ENCODE measurements at places on chromosomes 3 and 15. TPM values are rescaled to one million over a fixed set of nuclear protein-coding genes. Genes with fewer than 3 reads are reported as not detected.

DNA sequence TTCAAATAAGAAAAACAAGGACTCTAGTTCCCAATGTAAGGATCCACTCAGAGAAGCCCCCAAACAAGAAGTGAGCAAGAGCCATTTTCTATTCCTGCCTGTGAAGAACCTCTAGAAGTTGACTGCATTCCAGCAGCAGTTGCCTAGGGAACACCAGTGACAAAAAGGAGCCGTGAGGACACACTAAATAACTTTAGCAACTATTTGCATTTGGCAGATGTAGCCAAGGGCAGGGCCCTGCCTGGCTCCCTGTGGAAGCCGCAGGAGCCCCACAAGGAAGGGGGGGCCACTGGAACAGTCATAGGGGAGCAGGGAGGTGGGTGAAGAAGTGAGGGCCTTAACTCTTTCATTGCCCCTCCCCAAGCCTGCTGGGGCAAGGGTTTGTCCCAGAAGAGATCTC, 470.2 kb upstream of the PROK2 start:
- no peaks in the 10 kb centered on the region for H3K36me3 ChIP-seq
- no peak for DNase-seq
- H3K4me3 ChIP-seq, result no peak overlapping the region
- peaks cover 10% of the 10 kb centered on the region for H3K27me3 ChIP-seq
- H3K4me1 ChIP-seq, result peaks cover 9% of the 10 kb centered on the region

- H3K36me3 ChIP-seq, result peaks cover 2% of the 10 kb centered on the region
- DNase-seq, result no peak
- H3K4me1 ChIP-seq, result no peaks in the 10 kb centered on the region
- no peaks in the 10 kb centered on the region for H3K27me3 ChIP-seq
- no peak overlapping the region for H3K4me3 ChIP-seq
These were observed 16.0 kb upstream of the PTX3 start for GRCh38 chr3:157420606-157421130.

- no peak overlapping the region for H3K4me3 ChIP-seq
- peaks cover 3% of the 10 kb centered on the region for H3K4me1 ChIP-seq
- H3K27me3 ChIP-seq, result peaks cover 75% of the 10 kb centered on the region
- no peaks in the 10 kb centered on the region for H3K36me3 ChIP-seq
- no peak for DNase-seq
These were observed 15.0 kb upstream of the MEX3B start for GRCh38 chr15:82060817-82061216.

- H3K36me3 ChIP-seq, result no peaks in the 10 kb centered on the region
- H3K27me3 ChIP-seq, result no peaks in the 10 kb centered on the region
- H3K4me1 ChIP-seq, result no peaks in the 10 kb centered on the region
- no peak overlapping the region for H3K27ac ChIP-seq
These were observed 1346.1 kb downstream of the OTOL1 start for GRCh38 chr3:162842549-162843216.

GRCh38 chr15:77057072-77057471, 13.8 kb downstream of the TSPAN3 start:
- no peak for DNase-seq
- H3K4me1 ChIP-seq, result peaks cover 49% of the 10 kb centered on the region
- no peak overlapping the region for H3K4me3 ChIP-seq
- no peaks in the 10 kb centered on the region for H3K27me3 ChIP-seq
- no peak overlapping the region for H3K27ac ChIP-seq
- H3K36me3 ChIP-seq, result peaks cover 14% of the 10 kb centered on the region

GRCh38 chr3:191296041-191296541, 33.1 kb upstream of the CCDC50 start:
- no peak for DNase-seq
- H3K4me3 ChIP-seq, result no peak overlapping the region
- no peak overlapping the region for H3K27ac ChIP-seq
- H3K36me3 ChIP-seq, result no peaks in the 10 kb centered on the region

GP9 gene
- total RNA-seq, result not detected

DNA sequence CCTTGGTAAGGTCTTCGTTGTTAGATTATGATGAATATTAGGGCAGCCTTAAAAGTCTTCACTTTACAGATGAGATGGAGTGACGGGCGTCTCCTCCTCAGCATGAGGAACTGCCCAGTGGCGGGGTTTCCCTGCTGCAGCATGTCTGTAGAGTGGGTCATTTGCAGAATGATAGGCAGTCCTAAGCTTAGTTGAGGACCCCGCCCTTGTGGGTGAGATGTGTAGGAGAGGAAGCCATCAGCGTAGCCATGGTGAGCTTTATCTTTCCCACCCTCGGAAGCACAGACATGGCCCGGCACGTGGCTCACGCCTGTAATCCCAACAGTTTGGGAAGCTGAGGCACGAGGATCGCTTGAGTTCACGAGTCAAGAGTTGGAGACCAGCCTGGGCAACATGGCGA, 877 bp downstream of the NIT2 start:
- H3K4me1 ChIP-seq, result peaks cover 20% of the 10 kb centered on the region
- peak overlapping the region; percentile 95 for H3K27ac ChIP-seq
- peaks cover 3% of the 10 kb centered on the region for H3K27me3 ChIP-seq
- H3K36me3 ChIP-seq, result no peaks in the 10 kb centered on the region

GRCh38 chr3:70849911-70850699, 537.7 kb upstream of the MDFIC2 start:
- H3K36me3 ChIP-seq, result no peaks in the 10 kb centered on the region
- H3K4me3 ChIP-seq, result no peak overlapping the region
- H3K4me1 ChIP-seq, result no peaks in the 10 kb centered on the region
- DNase-seq, result no peak
- H3K27me3 ChIP-seq, result no peaks in the 10 kb centered on the region

PRR20G gene
- not detected for total RNA-seq

RBMS3 gene
- 3.8 TPM for total RNA-seq

PAQR5 gene
- total RNA-seq, result 12.6 TPM

ZNF621 gene
- total RNA-seq, result 28.1 TPM

CCR5 gene
- total RNA-seq, result not detected

DNA sequence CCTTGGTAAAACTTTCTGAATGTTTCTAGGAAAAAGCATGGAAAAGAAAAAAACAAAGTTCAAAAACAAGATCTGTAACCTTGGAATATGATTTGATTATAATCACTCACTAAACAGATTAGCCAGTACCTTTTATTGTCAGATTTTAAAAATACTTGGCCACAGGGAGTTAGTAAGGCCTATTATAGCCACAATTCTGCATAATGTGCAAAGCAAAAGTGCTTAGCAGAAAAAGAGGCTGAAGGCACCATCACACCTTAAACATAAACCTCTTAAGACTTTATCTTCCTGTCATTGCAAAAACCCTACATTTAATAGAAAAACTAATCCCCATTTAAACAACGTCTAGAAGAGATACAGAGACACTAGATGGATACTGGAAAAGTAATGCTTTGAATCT, 41.8 kb downstream of the CHSY1 start:
- H3K36me3 ChIP-seq, result peaks cover 10% of the 10 kb centered on the region
- H3K4me1 ChIP-seq, result peaks cover 33% of the 10 kb centered on the region
- DNase-seq, result no peak
- H3K4me3 ChIP-seq, result no peak overlapping the region
- no peaks in the 10 kb centered on the region for H3K27me3 ChIP-seq

DNA sequence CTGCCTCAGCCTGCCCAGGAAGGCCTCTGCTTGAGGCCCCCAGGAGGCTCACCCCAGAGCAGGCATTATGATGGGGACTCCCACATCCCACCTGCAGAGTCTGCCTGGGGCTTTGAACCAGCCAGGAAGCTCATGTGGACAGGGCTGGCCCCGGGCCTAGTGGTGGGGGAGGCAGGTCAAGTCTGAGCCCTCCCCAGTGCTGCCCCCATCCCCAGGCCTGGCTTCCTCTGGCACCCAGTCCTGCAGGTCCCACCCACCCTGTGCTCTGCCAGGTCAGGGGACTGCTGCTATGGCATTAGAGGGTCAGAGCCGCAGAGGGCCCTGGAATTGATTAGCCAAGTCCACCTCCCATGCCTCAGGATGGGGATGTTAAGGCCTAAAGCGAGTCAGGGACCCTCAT, 17.6 kb upstream of the VPS33B start:
- peaks cover 15% of the 10 kb centered on the region for H3K27me3 ChIP-seq
- no peaks in the 10 kb centered on the region for H3K4me1 ChIP-seq
- H3K4me3 ChIP-seq, result no peak overlapping the region
- DNase-seq, result no peak
- no peaks in the 10 kb centered on the region for H3K36me3 ChIP-seq

UROC1 gene
- total RNA-seq, result not detected

DNA sequence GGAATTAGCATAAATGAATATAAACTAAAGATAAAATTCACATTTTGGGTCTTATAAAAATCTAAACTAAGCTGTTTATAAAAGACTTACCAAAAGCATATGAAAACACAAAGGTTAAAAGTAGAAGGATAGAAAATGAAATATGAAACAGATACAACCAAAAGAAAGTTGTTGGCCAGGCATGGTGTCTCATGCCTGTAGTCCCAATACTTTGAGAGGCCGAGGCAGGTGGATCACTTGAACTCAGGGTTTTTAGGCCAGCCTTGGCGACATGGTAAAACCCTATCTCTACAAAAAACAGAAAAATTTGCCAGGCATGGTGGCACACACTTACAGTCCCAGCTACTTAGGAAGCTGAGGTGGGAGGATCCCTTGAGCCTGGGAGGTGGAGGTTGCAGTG, 51.0 kb downstream of the CPA3 start:
- DNase-seq, result no peak
- no peaks in the 10 kb centered on the region for H3K4me1 ChIP-seq
- no peak overlapping the region for H3K4me3 ChIP-seq
- no peaks in the 10 kb centered on the region for H3K36me3 ChIP-seq
- H3K27me3 ChIP-seq, result no peaks in the 10 kb centered on the region
- H3K27ac ChIP-seq, result no peak overlapping the region

TRIM59 gene
- 24.5 TPM for total RNA-seq

GABRR3 gene
- not detected for total RNA-seq

- no peaks in the 10 kb centered on the region for H3K27me3 ChIP-seq
- peak overlapping the region; percentile 86 for H3K4me3 ChIP-seq
- H3K27ac ChIP-seq, result peak overlapping the region; percentile 95
- no peak for DNase-seq
- peaks cover 15% of the 10 kb centered on the region for H3K4me1 ChIP-seq
These were observed 618 bp upstream of the MON1A start for GRCh38 chr3:49930168-49930690.

- no peaks in the 10 kb centered on the region for H3K36me3 ChIP-seq
- H3K27me3 ChIP-seq, result peaks cover 3% of the 10 kb centered on the region
- H3K4me1 ChIP-seq, result peaks cover 22% of the 10 kb centered on the region
These were observed 68.0 kb downstream of the LRRK1 start for GRCh38 chr15:100987143-100987542.

GRCh38 chr15:100284701-100285100, 57.1 kb downstream of the ADAMTS17 start:
- no peak overlapping the region for H3K4me3 ChIP-seq
- DNase-seq, result no peak
- H3K36me3 ChIP-seq, result no peaks in the 10 kb centered on the region

AGBL1 gene
- not detected for total RNA-seq

HHATL gene
- not detected for total RNA-seq

DNA sequence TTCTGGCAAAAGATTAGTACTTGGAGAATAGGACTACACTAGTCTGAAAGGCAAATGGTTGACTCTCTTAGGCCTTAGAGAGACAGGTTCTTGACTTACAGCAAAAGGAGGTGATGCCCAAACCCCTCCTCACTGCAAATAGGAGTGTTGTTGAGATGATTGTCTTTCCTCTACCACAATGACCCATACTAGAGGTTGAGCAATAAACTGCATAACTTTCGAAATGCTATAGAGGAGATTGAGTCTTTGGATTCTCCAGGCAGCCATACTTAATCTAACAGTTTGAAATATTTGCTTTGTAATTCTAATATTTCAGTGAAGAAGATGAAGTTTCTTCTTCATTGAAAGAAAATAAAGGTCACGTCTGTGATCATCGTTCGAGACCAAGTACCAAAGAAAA, 498.5 kb upstream of the GBE1 start:
- H3K4me3 ChIP-seq, result no peak overlapping the region
- no peak overlapping the region for H3K27ac ChIP-seq
- DNase-seq, result no peak

DNA sequence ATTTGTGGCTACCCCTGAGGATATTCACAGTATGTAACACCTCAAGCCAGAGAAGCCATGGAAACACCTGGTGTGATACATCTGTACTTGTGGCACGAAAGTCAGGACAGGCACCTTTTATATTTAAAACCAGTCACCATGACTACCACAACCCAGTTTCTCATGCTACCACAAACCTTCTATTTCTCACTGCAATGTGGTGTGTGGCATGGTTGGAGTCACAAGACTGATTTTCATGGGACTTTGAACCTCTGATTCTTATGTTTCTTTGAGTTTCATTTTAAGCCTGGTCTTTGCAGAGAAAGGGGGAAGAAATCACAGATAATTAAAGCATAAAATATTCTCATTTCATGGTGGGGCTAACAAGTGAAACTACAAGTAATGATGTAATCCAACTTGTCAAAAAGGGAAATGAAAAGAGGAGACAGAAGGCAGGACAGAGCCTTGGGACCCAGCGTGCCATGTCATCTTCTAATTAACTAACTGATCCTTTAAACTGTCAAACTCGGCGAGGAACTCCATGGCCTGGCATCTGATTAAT, 175.9 kb downstream of the PDZRN3 start:
- no peaks in the 10 kb centered on the region for H3K36me3 ChIP-seq
- DNase-seq, result no peak
- H3K27ac ChIP-seq, result no peak overlapping the region
- H3K27me3 ChIP-seq, result no peaks in the 10 kb centered on the region
- H3K4me3 ChIP-seq, result no peak overlapping the region
- H3K4me1 ChIP-seq, result peaks cover 19% of the 10 kb centered on the region

TTC21A gene
- 17.2 TPM for total RNA-seq

DNA sequence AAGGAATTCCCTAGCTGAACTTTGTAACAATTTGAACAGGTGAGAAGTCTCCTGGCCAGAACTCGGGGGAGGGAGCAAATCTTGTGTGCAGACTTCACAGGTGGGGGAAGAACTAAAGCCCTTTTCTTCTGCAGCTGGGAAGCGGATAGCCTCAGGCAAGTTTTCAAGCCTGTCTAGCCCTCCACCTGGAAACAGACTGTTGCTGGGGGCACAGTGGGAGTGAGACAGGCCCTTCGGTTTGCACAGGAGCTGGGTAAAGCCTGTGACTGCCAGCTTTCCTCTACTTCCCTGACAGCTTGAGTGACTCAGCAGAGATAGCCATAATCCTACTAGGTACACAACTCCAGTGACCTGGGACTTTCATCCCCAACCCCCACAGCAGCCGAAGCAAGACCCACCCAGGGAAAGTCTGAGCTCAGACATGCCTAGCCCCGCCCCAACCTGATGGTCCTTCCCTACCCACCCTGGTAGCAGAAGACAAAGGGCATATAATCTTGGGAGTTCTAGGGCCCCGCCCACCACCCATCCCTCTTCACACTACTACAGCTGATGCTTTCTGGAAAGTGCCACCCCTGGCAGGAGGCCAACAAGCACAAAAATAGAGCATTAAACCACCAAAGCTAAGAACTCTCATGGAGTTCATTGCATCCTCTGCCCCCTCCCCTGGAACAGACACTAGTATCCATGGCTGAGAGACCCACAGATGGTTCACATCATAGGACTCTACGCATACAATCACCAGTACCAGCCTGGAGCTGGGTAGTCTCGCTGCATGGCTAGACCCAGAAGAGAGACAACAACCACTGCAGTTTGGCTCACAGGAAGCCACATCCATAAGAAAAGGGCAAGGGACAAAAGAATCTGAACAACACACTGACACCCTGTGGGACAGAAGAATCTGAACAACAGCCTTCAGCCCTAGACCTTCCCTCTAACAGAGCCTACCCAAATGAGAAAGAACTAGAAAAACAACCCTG, 479.0 kb downstream of the RAP2B start:
- H3K27me3 ChIP-seq, result peaks cover 2% of the 10 kb centered on the region
- no peak for DNase-seq
- peaks cover 5% of the 10 kb centered on the region for H3K4me1 ChIP-seq
- H3K36me3 ChIP-seq, result no peaks in the 10 kb centered on the region

ANKRD63 gene
- not detected for total RNA-seq

GRCh38 chr3:15345608-15346137, 13.3 kb upstream of the SH3BP5 start:
- H3K4me3 ChIP-seq, result no peak overlapping the region
- peaks cover 13% of the 10 kb centered on the region for H3K4me1 ChIP-seq
- H3K36me3 ChIP-seq, result no peaks in the 10 kb centered on the region

TTLL13 gene
- total RNA-seq, result 0.69 TPM
